ENCODE measurements at places on chromosomes 6 and 20.
A peak's percentile ranks its signal among the peaks of the same experiment; 100 is the strongest.

- no peak for DNase-seq
These were observed 24.1 kb upstream of the SULF2 start for GRCh38 chr20:47809161-47809960.

DNA sequence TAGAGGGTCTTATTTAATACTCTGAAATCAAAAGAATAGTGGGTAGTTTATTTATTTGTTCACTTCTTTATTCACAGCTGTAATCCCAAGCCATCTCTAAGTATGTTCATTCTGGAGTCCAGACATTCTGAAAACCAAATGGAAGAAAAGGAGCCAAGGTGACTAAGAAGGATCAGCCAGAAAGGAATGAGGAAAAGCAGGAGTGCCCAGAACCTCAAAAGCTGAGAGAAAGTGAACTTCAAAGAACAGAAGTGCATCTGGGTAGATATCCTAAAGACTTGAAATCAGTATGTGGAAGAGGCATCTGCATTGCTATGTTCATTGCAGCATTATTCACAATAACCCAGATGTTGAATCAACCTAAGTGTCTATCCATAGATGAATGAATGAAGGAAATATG is 94.8 kb downstream of the VIP start:
- DNase-seq, result no peak

DNA sequence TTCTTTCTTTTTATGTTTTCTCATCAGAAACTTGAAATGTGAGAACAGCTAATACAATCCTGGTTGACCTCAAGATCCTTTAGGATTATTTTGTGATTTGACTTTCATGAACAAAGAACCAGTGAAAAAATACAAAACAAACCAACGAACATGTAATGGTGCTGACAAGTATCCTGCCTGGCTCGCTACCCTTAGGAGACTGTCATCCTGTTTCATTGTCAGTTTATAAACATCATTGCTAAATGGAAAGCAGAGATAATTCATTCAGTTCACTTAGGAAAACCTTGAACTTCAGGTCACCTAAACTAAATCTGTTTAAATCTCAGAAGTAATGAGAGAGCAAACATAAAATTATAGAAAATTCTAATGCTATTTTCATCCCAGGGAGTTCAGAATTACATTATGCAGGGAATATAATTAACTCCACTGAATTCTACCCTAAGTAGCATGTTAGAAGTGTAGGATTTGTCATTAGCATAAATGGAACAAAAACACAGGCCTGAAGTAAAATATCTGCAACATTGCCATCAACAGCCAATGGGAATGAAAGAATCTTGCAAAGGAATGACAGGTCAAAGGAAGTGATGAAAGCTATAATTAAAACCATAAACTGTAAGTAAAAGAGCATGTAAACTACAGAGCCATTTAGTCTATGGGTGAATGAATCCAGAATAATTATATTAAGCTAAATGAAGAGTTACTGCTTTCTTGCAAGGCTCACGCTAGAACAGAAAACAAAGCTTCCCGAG is 401.2 kb upstream of the MANEA start:
- DNase-seq, result no peak

DNA sequence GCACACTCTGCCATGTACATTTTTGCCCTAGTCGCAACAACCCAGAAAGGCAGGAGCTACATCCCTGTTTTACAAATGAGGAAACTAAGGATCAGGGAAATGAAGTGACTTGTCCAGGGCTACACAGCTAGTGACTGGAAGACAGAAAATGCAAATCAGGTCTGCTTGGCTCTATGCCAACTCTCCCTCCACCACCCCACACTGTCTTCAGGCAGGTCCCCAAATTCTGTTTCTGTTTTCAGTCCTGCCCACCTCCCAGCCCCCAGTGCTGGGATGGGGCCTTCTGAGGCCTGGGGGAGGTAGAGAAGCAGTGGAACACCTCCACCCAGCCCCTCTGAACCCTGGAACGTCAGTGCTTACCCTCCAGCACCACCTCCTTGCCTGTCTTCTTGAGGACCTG is 5.1 kb downstream of the SNTA1 start:
- no peak for DNase-seq

DNA sequence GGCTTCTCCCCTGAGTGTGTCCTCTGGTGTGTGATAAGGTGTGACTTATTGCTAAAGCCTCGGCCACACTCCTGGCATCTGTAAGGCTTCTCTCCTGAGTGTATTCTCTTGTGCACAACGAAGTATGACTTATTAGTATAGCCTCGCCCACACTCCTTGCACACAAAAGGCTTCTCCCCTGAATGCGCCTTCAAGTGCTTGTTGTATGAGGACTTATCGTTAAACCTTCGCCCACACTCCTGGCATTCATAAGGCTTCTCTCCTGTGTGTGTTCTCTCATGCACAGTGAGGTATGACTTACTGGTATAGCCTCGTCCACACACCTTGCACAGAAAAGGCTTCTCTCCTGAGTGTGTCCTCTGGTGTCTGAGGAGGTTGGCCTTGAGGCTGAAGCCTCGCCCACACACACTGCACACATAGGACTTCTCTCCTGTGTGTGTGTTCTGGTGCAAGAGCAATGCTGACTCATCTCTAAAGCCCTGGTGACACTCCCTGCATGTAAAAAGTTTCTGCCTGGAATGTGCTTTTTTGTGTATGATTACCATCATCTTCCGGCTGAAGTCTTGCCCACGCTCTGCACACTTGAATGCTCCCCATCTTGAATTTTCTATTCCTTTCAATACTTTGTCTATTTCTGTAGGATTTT is 20.4 kb downstream of the ZNF337 start:
- no peak for DNase-seq

GRCh38 chr20:19583532-19584175 is 174.4 kb upstream of the RIN2 start:
- peak; percentile 71 for DNase-seq

- no peak for DNase-seq
These were observed 21.0 kb upstream of the IFNGR1 start for GRCh38 chr6:137240168-137240567.

- DNase-seq, result no peak
These were observed 23.4 kb upstream of the VEGFA start for GRCh38 chr6:43746613-43747102.

All from right forelimb (tissue), 1 donor.